DMS 273 treated with DMSO at 0.1 percent for 48 hours (cell line): ENCODE measurements at places on chromosomes 4 and X.

- DNase-seq = no peak
Observed at GRCh38 chr4:139243448-139244365, 36.3 kb downstream of the MGARP start.

DNA sequence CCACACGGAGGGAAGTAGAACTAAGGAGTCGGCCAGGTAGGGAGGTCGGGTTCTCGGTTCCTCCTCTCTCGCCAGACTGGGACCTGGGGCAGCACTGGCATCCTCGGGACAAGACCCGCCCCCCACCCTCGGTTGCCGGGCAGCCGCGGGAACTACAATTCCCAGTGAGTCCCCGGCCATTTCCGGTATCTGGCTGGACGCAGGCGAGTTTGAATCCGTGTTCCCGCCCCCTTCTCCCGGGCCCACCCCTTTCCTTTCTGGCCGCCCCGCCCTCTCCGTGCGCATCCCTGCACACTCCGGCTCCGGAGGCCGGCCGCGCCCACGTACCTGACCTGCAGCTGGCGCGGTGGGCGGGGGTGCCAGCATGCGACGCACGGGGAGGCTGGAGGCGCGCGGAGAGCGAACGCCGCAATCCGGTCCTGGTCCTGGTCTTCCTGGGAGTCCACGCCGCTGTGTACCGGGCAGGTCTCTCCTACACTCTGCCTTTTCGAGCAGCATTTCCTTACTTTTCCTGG is 10.2 kb upstream of the DLG3 start:
- peak; percentile 52 for DNase-seq

DNA sequence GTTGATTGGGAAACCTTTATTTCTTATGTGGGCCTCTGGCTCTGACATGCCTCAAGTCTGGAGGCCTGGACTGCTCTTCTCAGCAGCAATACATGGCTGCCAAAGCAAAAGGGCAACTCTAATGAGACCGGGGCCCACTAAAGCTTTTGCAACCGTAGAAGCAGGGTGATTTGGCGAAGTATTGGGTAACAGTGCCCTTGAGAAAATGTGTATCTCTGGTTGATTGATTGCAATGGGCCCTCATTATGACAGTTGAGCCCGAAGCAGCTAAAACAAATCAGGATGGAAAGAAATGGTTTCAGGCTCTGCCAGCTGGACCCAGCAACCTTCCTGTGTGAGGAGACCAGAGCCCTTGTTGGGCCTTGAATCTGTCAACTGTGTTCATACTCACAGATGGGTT is 73.4 kb downstream of the CLCN4 start:
- no peak for DNase-seq

- no peak for DNase-seq
Observed at GRCh38 chrX:10582945-10583344, 37.4 kb downstream of the MID1 start.

GRCh38 chr4:81951891-81952455 is 421.8 kb downstream of the HNRNPD start:
- no peak for DNase-seq

- DNase-seq = no peak
Observed at GRCh38 chr4:95462921-95463320, 85.9 kb downstream of the UNC5C start.

- DNase-seq = peak; percentile 55
Observed at GRCh38 chr4:52266537-52267137, 215.5 kb downstream of the SPATA18 start.

GRCh38 chrX:150903110-150903508 is 4.6 kb upstream of the CD99L2 start:
- no peak for DNase-seq

- no peak for DNase-seq
Observed at GRCh38 chr4:48247142-48247877, 22.3 kb downstream of the TEC start.
